Activated CD8-positive, alpha-beta T cell treated with anti-CD3 and anti-CD28 coated beads for 36 hours (primary cell): ENCODE measurements at places on chromosomes 2 and 18. TPM values are rescaled to one million over a fixed set of nuclear protein-coding genes. Genes with fewer than 3 reads are reported as not detected.

The SPP2 gene
- not detected for total RNA-seq

GRCh38 chr2:160324161-160324800 lies 124.2 kb upstream of the ITGB6 start:
- peak; percentile 74 for DNase-seq

The CAPN14 gene
- total RNA-seq: 0.69 TPM

DNA sequence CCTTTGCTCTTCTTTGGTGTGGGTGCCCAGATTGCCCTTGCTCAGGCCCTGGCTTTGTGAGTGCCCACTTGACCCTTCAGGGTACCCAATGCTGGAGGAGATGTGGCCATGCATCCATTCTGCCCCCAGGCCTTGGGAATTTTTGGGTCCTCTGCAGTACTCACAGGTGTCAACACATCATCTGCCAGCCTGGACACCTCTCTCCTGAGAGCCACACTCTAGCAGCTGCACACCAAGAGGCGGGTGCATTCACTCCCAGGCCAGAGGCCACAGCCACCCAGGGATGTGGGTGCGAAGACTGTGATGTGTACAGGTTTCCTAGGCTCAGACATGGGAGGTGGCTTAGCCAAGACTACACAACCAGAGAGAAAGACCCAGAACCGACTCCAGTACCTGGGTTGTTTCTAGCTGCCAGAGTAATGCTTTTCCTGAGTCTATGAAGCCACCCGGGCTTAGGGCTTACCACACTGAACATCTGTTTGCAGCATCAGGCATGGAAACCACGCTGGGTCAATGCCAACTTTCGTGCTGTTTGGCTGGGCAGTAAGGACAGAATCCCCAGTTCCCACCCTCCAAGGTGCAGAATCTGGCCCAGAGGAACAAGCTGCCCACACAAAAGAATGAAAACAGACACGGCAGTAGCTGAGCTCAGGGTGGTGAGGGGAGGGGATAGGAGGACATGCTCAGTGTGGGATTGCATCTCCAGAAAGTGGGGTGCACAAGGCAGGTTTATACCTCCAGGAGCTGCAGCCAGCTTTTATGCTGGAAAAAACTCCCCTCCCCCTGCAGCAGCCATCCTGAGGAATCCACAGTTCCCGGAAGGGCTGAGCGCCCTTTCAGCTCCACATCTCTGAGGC lies 40.1 kb downstream of the KCNF1 start:
- no peak for DNase-seq
